ENCODE measurements at places on chromosomes 2 and 18. TPM values are rescaled to one million over a fixed set of nuclear protein-coding genes. Genes with fewer than 3 reads are reported as not detected.
A peak's percentile ranks its signal among the peaks of the same experiment; 100 is the strongest.

GRCh38 chr2:124633812-124634211 lies 608.7 kb downstream of the CNTNAP5 start:
- no peak for DNase-seq

DNA sequence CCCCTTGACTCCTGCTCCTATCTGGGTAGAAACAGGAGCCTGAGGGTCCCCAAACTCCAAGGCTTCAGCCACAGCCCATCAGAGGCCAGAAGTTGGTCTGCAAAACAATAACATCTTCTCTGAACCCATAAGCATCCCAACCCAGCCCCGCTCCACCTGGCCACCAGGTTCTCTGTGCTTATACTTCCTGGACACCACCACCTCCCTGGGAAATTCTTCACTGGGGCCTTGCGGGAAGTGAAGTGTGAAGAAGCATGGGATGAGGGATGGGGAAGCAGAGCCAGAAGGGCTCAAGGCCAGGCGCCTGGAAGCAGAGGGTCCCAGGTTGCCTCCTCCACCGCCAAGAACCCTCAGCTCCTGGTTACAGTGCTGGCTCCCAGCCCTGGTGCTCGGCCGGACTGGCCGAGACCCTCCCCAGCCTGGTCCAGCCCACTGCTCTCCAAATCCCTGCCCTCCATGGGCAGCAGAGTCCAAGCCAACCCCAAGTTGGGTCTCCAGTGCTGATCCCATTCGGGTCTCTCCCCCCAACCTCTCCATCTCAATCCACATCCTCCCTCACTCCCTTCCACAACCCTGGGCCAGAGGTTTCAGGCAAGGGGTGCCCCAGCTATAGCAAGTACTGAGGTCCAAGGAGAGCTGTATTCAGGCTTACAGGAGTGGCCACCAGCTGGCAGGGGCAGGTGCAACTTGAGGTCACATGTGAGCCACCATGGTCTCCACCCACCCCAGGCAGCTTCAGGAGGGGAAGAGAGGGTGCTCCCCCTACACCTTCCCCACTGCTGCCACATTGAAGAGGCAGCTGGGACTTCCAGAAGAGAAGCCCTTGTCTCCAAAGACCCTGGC lies 60.7 kb downstream of the TNS1 start:
- no peak for DNase-seq

- DNase-seq = no peak
Measured at GRCh38 chr2:231513746-231514224, 16.5 kb downstream of the NMUR1 start.

DNA sequence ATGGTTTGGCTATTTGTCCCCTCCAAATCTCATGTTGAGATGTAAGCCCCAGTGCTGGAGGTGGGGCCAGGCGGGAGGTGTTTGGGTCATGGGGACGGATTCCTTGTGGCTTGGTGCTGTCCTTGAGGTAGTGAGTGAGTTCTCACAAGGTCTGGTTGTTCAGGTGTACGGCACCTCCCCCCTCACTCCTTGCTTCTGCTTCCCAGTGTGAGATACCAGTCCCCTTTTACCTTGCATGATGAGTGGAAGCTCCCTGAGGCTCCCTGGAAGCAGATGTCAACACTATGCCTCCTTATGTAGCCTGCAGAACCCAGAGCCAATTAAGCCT lies 232.6 kb downstream of the LDLRAD4 start:
- no peak for DNase-seq

The MALT1 gene
- total RNA-seq = 68.6 TPM

DNA sequence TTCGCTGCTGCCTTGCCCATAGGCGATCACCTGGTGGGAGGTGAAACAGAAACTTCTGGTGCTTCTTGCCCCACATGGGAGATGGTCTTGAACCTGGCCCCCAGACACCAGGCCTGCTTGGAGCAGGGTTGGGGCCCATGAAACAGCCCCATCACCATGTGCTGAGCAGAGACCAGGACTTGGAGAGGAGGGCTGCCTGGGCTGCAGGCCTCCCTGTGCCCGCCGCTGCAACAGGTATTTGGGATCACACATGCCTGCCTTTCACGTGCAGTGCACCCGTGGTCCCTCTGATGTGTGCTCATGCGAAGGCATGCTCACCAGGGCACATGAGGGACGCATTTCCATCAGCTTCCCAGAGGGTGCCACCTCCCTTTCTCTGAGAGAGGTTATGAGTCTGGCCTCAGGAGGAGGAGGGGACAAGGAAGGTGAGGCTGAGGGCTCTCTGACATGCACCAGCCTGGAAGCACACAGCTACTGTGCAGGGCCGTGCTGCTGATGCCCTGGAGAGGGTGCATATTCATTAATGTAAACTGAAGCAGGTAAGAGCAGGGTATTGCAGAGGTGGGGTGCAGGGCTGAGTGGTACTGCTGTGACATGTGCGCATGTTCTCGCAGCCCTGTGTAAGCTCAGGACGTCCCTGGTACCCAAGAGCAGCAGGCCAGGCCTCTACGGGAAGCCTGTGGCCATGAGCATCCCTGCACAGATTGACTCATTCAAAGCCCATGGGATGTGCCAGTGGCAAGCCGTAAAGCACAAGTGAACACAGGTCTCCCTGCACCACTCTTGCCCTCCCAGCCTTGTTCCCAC lies 4.2 kb upstream of the OXER1 start:
- no peak for DNase-seq

DNA sequence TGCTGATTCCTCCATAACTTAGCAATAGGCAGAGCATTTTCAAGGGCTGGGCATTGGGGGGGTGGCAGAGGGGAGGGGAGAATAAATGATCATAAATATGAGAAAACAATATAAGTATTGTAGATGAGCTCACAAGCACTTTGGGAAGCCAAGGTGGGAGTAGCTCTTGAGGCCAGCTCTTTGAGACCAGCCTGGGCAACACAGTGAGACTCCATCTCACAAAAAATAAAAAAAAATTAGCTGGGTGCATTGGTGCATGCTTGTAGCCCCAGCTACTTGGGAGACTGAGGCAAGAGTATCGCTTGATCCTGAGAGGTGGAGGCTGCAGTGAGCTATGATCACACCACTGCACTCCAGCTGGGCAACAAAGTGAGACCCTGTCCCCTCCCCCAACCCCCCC lies 75.9 kb downstream of the MYCN start:
- DNase-seq = no peak

The REEP1 gene
- total RNA-seq = 0.11 TPM

The UGT1A3 gene
- not detected for total RNA-seq

The NEMP2 gene
- 16.2 TPM for total RNA-seq

GRCh38 chr2:27714851-27715291 lies 51.2 kb downstream of the SLC4A1AP start:
- DNase-seq = no peak

- no peak for DNase-seq
Measured at GRCh38 chr2:127101756-127102477, 5.0 kb downstream of the BIN1 start.

The MREG gene
- 7.0 TPM for total RNA-seq

DNA sequence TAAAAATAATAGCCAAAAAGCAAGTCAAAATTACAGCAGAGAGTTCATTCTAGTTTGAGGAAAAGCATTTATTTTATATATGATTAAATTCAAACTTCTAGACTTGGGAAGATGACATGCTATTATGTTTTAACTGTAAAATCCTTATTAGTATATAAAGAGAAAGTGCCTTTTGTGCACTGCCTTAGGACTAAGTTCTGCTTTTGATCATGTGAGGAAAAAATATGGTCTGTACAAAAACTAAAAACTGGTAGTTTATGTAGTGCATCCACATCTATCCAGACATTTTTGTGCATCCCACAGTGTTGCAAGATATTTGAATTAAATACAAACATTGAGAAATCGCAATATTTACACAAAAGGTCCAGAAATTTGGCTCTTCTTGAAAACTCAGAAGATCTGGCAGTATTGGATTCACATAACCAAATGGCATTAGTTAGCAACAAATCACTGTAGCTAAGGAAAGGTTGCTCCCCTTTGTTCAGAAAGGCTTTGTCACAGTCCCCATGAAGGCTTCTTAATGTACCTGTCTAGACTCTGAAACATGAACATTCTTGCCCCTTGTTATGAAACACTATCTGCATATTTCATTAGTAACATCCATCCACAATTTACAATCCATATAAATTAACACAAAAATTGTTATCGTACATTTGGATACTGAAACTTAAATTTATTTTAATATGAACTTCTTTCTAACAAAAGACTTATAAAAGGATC lies 2.2 kb downstream of the MMADHC start:
- DNase-seq = no peak

DNA sequence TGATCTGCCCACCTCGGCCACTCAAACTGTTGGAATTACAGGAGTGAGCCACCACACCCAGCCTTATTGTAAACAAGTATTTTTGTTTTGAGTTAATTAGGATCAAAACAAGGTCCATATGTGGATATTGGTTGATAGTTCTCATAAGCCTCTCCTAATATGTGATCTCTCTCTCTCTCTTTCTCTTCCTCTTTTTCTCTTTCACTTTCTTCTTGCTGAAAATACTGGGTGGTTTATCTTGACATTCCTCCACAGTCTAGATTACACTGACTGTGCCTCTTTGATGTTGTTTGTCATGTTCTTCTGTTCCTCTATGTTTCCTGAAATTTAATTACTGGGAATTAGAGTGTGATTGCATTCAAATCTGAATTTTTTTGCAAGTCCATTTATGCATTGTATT lies 547.5 kb upstream of the NRXN1 start:
- DNase-seq = no peak

GRCh38 chr18:59272891-59273758 lies at the start of gene RAX:
RAX (minus strand) TSS chr18:59273454; CDS start chr18:59273206, 248 bp downstream.
- no peak for DNase-seq

The LONRF2 gene
- total RNA-seq = 0.08 TPM

The SERPINB10 gene
- total RNA-seq = not detected

GRCh38 chr2:164808776-164809175 lies 32.8 kb downstream of the COBLL1 start:
- no peak for DNase-seq

GRCh38 chr18:5879479-5879882 lies 15.8 kb downstream of the TMEM200C start:
- no peak for DNase-seq

DNA sequence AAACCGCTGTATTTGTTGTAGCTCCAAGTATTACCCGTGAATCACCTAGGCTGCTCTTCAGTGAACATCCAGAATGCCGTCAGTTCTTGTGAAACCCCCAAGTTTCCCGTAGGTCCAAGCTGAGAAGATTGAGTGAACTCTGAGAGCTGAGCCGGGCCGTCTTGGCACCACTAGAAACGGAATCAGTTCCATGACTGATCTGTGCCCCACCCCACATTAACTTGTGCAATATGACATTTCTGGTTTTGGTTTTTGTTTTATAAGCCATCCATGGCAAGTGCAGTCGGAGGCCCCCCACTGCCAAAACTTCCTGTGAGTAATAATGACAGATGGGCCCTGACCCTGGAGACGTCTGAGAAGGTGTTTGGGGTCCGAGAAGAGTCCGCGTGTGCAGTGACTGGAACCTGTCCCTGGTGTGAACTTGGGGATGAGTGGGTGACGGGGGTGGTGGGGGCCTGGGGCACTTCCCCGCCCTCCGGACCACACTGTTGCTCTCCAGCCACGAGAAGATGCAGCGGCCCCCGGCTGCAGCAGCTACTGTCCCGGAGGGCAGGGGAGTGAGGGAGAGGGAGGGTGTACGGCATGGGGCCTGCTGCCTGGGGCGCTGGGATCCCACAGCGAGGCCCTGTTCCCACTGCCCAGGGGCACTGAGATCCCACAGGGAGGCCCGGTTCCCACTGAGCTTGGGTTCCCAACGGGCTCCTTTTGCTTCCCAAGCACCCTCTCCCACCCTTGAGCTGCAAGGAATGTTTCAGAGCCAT lies 26.5 kb downstream of the NFATC1 start:
- no peak for DNase-seq

GRCh38 chr2:133378928-133379549 lies 189.2 kb downstream of the NCKAP5 start:
- no peak for DNase-seq

The C2orf80 gene
- total RNA-seq = not detected

The RNU2-63P gene
- 24.3 TPM for total RNA-seq

The UGT1A8 gene
- not detected for total RNA-seq

GRCh38 chr2:12903272-12903671 lies 186.5 kb downstream of the TRIB2 start:
- DNase-seq = no peak

The PLB1 gene
- 0.30 TPM for total RNA-seq

DNA sequence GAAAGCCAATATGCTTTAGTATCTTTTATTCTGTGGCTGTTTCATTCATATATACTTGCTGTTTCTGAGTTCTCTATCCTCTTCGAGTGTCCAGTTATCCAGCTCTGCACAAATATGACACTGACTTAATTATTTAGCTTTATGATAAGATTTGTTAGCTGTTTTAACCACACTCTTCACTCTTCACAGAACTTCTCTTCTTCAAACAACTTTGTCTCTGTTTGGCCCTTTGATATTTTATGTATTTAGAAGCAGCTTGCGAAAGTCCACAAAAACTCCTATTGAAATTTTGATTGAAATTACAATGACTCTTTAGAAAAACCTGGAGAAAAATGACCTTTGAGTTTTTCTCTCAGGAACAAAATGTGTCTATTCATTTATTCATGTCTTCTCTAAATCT lies 407.0 kb downstream of the CPS1 start:
- DNase-seq = no peak

DNA sequence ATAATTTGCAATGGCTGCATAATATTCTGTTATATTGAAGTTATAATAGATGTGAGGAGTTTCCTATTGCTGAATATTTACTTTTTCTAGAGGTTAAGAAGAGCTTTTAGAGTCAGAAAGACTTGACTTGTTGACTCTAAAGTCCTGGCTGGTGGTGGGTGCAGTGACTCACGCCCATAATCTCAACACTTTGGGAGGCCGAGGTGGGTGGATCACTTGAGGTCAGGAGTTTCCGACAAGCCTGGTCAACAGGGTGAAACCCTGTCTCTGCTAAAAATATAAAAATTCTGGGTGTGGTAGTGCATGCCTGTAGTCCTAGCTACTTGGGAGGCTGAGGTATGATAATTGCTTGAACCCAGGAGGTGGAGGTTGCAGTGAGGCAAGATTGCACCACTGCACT lies 33.9 kb upstream of the ATIC start:
- DNase-seq = no peak

DNA sequence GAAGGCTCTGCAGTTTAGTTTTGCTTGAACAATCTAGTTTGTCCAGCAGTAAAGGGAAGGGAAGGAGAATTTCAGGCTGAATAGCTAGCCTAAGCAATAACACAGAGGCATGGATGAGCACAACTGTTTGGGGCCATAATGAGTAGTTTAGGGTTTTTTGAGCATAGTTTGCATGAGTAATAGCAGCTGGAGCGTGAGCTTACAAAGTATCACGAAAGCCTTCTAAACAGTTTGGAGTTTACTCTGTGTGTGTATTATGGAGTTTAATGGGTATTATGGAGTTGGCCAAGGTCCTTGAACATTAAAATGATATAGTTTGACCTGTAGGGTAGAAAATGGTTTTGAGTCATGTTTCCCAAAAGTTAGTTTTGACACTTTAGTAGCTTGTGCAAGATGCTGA lies 782.3 kb downstream of the ERBB4 start:
- DNase-seq = no peak

GRCh38 chr2:60554646-60555065 lies 1.2 kb upstream of the BCL11A start:
- peak; percentile 35 for DNase-seq

DNA sequence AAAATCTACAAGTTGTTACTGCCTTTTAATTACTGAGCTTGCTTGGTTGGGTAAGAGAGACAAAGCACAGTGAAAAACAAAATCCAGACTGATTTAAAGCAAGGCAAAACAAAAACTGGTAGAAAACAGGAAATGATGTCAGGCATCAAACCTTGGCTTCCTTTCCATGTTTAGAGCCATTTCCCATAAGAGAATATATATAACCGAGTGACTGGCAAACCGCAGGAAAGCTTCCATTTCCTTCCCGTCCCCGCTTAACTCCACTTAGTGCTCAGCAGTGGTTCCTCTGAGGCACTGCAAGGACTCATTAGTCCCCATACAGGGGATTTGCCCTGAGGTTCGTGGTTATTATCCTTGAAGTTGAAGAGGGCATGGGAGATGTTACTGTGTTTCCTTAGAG lies 446.3 kb downstream of the LPIN1 start:
- no peak for DNase-seq
